ENCODE measurements at places on chromosomes 7 and 10.

DNA sequence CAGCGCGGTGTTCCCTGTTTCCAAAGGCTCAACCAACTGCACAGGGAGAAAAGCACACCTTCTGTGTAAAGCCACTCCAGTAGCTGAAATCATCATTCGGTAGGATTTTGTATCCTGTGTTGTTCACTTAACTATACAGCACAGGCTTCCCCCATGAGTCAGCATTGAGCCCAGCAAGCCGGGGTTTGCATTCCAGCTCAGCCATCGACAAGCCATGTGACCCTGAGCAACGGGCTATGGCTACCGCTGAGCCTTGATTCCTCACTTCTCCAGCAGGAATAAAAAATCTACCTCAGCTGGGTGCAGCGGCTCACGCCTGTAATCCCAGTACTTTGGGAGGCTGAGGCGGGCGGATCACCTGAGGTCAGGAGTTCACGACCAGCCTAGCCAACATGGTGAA lies 44.1 kb upstream of the ATP6V0A4 start:
- DNase-seq, result peak; percentile 49

GRCh38 chr10:58696736-58697135 lies 184.1 kb downstream of the BICC1 start:
- DNase-seq, result no peak

DNA sequence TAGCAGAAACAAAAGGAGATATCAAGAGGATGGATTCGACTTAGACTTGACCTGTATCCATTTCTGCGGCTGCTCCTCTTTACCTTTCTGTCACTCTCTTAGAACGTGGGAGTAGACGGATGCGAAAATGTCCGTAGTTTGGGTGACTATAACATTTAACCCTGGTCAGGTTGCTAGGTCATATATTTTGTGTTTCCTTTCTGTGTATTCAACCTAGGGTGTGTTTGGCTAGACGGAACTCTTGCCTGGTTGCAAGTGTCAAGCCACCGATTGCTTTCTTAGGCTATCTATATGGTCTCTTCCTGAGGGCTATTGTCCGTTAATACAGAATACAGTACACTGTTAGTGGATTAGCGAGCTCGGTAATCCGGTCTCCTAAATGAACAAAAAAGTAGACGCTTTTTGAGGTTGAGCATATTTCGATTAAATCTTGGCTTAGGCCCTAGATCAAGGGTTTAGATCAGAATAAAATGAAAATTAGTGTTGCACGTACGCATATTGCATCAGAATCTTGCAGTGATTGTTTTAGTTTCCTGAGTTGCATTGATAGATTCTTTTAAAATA lies 1.2 kb downstream of the PTEN start:
- no peak for DNase-seq

GRCh38 chr7:99109108-99110051 lies 34.5 kb downstream of the SMURF1 start:
- DNase-seq, result peak; percentile 17
